ENCODE measurements at places on chromosomes 3 and 15.

GRCh38 chr3:192684151-192684550, 43.2 kb downstream of the FGF12 start:
- no peak for DNase-seq

DNA sequence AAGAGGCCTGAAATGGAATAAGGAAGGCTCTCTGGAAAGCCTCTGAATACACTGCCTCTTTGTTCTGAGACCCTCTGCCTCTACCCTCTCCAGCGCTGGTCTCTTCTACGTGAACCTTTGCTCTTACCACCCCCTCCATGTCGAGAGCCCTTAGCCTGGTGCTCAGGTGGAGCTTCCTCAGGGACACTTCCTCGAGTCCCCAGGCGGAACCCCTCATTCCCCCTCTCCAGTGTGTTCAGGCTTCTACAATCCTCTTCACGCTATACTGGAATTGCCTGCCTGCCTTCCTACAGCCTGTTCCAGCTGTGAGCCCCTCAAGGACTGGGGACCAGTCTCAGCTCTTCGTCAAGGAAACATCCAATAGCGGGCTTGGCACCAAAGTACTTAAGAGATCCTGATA, 7.4 kb downstream of the STIMATE start:
- DNase-seq = no peak

DNA sequence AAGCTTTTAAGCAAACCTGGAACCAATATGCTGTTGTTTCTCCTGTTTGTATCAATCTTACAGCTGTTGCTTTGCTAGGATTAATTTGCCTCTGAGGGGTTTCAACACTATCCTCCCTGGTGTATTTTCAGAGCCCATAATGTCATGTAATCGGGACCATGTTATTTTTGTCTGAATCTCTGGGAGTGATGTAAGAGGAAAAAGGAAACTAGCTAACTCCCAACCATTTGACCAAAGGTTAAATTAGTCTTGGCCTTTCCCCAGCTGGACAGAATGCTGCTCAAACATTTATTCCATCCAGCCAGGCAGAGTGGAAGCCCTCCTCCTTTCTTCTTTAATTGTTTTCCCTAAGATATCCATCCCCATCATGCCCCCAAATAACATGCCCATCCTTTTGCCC, 142.2 kb downstream of the ALDH1A2 start:
- DNase-seq = no peak

DNA sequence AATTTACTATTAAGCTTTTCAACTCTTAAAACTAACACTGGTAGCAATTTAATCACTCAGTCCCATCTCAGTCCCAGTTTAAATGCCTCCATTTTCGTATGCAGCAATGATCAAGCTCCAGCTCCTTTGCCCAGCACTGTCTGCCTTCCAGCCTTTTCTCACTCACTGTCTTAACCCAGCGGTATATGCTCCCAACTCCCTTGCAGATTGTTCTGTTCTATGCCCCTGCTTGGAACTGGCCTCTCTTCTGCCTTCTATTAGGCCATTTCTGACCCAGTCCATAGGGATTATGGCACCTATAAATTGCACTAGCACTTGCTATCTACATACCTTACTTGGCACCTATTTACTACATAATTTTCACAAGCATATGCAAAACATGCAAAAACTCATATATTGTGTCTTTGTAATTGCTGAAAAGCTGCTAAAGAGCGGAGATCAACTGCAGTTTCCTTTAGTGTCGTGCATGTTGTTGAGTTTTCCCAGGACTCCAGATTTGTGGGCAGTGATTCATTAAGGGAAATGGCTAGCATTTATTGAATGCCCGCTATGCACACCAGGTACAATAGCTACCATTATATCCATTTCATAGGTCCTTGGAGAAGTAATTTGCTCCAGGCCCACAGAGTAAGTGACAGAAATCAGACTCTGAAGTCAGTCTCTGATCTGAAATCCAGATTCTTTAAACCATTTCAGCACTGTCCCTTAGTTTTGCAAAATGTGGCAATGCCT, 24.4 kb downstream of the CRBN start:
- DNase-seq = no peak

DNA sequence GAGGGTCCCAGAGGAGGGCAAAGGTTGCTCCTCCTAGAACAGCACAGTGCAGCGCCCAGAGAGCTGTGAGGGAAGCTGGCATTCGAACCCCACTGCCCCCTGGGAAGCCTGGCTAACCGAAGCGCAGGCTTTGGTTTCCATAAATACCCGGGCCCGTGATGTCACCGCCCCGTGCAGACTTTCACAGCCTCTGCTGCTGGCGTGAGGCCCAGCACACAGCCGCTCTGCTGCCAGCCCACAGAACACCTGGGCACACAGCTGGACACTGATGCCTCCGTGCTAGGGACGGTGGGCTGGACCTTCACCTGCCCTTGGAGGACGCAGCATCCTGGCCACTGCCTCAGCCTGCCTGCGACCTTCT, 1.0 kb downstream of the IQSEC1 start:
- DNase-seq = no peak

DNA sequence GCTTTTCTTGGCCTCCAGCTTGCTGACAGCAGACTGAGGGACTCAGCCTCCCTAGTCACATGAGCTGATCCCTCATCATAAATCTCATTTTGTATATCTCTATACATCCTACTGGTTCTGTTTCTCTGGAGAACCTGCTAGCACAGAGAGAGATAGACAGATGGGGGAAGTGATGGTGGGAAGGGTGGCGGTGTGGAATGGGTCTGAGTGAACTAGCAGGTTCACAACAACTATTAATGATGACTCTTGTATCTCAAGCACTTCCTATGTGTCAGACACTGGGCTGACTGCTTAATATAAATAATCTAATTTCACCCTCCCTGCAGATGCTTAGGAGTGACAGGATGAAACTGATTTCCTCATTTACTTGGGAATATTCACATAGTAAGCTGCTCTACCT, 106.9 kb upstream of the TLE3 start:
- DNase-seq = no peak

DNA sequence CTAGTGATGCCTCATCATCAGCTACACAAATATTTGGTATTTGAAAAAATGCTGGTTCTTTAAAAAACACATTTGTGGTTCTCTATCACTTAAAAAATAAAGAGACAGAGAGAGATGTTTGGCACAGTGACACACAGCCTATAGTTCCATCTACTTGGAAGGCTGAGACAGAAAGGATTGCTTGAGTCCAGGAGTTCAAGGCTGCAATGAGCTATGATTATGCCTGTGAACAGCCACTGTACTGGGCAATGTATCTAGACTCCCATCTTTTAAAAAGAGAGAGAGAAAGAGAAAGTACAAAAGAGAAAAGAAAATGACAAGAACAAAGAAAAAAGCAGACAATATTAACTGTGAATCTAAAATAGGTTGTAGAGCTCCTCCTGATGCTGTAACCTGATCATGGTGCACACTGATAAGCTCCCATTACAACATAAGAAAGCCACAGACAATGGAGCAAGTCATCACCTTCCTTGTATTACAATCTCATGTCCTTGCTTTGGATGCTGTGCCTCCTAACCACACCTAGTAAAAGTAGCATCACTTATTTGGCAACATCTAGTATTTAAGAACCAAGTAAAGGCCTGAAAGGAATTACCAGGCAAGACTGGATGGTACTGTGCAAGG, 31.7 kb upstream of the MAP4 start:
- no peak for DNase-seq
